ENCODE measurements at places on chromosomes 3 and 15. TPM values are rescaled to one million over a fixed set of nuclear protein-coding genes. Genes with fewer than 3 reads are reported as not detected.

The PRR20G gene
- not detected for total RNA-seq

GRCh38 chr15:96574782-96575181 lies 244.3 kb downstream of the NR2F2 start:
- DNase-seq: no peak

- DNase-seq: no peak
These were observed 819.7 kb downstream of the FHIT start for GRCh38 chr3:60431599-60431958.

- DNase-seq: no peak
These were observed 134.8 kb downstream of the UACA start for GRCh38 chr15:70628549-70628896.

DNA sequence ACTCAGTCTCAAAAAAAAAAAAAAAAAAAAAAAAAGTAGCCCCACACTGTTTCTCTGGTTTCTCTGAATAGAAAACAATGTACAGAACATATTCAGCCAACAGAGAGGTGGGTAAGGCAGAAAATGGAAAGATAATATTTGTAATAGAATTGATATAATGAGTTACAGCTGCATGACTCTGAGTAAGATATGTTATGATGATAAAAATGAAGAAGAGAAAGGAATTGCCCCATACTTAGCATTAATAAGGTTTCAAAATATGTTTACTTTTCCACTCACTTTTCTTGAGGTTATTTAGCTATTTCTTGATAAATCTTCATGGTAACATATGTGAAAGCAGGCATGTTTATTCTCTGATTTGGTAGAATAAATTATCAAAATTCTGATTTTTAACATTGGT lies 100.9 kb upstream of the ROBO2 start:
- no peak for DNase-seq

The CDCP1 gene
- 2.8 TPM for total RNA-seq

- no peak for DNase-seq
These were observed 71.3 kb upstream of the MBNL1 start for GRCh38 chr3:152197451-152197850.

The COL6A5 gene
- total RNA-seq: not detected

- no peak for DNase-seq
These were observed 41.0 kb downstream of the EPHB3 start for GRCh38 chr3:184602372-184603150.

DNA sequence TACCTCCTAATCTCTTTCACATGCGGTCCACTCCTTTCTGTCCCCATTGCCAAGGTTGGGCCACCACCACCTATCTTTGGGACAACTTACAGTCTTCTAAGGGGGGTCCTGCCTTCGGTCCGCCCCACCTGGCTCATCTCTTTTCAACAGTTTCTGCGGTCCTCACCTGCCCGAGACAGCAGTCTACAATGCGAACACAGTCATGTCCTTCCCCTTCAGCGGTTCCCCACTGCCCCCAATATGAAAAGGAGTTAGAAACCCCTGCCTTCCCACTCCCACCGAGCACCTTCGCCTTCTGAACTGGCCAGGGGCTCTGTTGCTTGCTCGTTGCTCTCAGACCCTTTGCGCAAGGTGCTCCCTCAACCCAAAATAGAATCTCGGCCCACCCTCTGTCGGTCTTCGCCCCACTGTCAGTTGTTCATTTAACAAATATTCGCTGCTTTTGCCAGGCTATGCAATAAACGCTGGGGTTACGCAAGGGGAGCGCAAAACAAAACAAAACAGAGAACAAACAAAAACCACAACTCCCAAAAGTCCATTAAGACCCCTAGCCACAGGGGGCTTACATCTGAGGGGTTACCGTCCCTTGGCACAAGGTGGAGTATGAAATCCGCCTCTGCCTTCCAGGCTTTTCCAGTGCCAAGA lies 611 bp upstream of the FANCI start:
- DNase-seq: no peak

GRCh38 chr3:122058294-122058693 lies 3.1 kb downstream of the CD86 start:
- DNase-seq: no peak
